ENCODE measurements at places on chromosomes 1 and 21.

GRCh38 chr1:226344441-226345259, 35.7 kb upstream of the LIN9 start:
- DNase-seq, result no peak

DNA sequence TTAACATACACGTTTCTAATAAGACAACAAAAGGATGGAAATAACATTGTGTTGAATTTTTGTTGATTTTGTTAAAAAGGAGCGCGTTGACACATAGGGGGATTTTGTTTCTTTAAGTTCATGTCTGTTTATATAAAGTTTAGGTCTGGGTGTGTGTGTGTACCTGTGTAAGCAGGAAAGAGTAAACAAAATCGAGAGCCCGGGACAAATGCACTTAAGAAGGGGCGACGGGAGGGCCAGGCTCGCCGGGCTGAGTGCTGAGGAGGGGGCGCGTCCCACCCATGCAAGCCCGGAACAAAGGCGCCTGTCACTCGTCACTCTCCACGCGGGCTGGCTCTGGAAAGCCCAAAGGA, 28.8 kb upstream of the TRIM17 start:
- DNase-seq, result no peak

GRCh38 chr21:46542588-46543124, 62.2 kb downstream of the S100B start:
- no peak for DNase-seq

GRCh38 chr1:7256526-7256925, 471.3 kb downstream of the CAMTA1 start:
- no peak for DNase-seq

- DNase-seq, result no peak
These were observed 47.1 kb downstream of the KANK4 start for GRCh38 chr1:62271948-62272728.

DNA sequence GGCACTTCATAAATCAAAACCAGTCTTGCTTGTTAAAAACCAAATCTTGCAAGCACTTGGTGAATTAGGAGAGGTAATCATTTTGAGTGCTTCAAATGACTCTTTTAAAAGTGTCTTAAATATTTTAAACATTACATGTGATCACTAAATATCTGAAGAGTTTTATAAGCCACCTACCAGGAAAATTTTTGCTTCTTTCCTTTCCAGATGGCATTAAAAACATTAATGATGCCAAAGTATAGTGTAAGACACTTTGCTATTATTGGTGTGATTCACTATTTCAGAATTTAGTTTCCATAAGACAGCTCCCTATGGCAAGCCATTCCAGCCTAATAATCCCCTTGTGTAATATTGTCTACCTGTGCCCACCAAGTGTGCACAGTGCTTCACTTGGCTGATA, 548.8 kb upstream of the ADAMTS5 start:
- DNase-seq, result no peak

DNA sequence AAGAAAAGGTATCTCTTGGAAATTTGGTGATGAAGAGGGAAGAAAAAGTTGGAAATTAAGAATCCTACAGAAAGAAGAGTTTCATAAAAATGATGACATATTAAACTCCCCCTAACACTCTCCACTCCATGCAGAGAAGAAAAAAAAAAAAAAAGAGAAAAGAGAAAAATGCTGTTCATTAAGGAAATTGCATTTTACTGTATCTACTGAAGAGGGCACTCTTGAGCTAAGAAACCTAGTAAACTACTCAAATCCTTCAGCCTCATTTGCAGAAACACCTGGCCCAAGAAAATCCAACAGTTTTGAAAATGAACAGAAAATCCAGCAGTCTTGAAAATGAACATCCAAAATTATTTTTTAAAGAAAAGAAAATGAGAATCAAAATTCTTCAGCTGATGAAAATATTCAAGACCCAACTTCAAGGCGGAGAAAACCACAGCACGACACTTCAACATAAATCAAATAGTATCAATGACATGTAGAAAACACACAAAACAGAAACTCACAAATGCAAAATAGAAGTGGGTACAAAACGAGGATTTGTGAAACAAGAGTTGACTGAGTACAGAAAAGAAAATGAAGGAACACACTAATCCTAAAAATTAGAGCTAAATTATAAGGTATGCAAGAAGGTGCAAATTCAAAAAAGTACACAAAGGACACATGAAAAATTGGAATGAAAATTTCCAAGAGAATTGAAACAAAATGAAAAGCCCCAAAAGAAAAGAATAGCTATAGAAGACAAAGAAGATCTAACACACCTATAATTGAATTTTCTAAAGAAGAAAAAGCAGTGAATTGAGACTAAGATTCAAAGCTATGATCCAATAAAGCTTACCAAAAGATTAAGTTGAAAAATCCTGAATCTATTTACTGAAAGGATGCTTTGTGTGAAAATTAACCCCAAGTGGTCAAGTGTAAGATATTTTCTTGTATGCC, 73.2 kb upstream of the DNAJC6 start:
- DNase-seq, result no peak

DNA sequence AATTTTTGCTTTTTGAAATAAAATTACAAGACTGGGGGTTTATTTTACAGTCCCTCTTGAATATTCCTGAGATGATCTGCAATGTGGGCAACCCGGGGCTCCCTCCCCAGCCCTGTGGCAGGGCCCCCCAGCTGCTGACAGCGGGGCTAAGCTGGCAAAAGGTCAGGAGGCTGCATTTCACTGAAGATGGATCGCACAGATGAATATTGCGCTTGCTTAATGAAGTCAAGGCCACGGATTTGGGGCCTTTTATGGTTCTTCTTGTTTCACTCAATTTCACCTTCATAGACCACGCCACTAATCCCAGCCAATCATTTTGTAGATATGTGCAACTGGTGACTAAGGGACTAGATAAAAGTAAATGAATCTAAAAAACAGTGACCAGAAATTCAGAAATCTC, 50.8 kb upstream of the SLC22A15 start:
- no peak for DNase-seq

GRCh38 chr21:26842974-26843932, 2.0 kb downstream of the ADAMTS1 start:
- no peak for DNase-seq

- no peak for DNase-seq
These were observed at the start of gene RHBG for GRCh38 chr1:156368889-156369684. RHBG (plus strand) TSS chr1:156369211; CDS start chr1:156369250, 39 bp downstream.

- no peak for DNase-seq
These were observed 227.7 kb downstream of the SMYD3 start for GRCh38 chr1:246279402-246279801.

GRCh38 chr1:48469616-48470480, 2.2 kb downstream of the SPATA6 start:
- no peak for DNase-seq

DNA sequence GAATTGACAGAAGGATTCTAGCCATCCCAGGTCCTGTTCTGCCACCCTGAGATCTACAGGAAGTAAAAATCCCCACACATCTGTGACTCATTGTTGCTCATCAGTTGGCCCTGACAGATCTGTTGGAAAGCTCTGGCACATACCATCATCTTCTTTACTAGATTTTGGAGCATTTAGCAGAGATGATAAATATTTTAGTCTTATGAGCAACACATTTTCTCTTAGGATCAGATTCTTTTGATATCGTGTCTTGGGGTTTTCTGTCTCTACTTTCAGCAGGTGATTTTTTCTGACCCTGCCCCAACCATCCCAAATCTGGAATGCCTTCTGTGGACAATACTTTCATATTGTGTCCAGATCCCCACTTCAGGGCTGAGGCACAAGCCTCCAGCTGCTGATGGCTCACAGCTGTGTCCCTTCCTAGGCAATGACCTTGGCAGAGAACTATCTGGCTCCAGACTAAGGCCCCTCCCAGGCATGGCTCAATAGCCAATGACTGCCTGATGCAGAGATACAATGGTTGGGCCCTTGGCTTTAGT, 102.8 kb downstream of the GDAP2 start:
- DNase-seq, result no peak

GRCh38 chr1:156627313-156627880, 8.2 kb downstream of the HAPLN2 start:
- no peak for DNase-seq

- DNase-seq, result no peak
These were observed 38.7 kb downstream of the RGS5 start for GRCh38 chr1:163163881-163164582.

GRCh38 chr1:227902641-227902990, 45.1 kb downstream of the WNT9A start:
- DNase-seq, result no peak

DNA sequence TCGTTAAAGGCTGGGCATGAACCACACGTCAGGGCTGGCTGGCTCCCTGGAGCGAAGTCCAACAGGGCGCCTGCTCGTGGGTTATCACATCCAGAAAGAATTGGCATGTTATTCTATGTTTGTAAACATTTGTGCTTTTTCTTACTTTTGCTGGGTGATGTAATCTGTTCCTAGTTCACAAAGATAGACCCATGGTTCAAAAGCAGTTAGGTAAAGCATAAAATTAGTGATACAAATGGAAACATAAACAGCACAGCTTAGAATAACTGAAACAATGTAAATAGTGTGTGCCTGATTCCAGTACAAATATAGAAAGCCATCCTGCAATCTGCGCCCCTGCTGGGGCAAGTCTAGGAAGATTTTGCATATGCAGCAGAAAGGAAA, 184.0 kb upstream of the C1orf174 start:
- no peak for DNase-seq

DNA sequence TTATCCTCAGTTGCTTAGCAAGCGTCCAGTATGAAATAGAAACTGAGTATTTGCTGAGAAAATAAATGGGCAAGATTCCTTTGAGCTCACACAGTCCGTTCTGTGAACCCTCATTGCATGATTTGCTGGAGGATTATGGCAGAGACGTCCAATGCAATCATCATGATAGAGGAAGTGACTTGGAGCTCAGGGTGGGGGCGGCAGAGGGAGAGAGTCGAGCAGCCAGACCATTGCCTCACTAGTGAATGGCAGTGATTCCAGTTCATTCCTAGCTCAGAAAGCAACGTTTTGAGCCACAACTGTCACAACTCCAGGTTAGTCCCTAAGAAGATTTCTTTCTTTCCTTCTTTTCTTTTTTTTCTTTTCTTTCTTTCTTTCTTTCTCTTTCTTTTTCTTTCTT, 27.5 kb upstream of the COL9A2 start:
- no peak for DNase-seq

DNA sequence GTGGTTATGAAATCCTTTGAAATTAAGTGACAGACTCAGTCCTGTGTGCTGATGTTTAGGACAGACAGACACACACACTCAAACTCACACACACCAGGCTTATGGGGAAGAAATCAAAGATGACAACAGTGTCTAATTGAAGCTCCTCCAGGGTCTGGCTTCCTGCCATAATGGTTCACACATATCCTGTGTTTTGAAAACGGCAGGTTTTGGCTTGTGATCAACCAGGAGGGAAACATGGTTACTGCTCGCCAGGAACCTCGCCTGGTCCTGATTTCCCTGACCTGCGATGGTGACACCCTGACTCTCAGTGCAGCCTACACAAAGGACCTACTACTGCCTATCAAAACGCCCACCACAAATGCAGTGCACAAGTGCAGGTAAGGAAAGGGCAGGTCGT, 4.6 kb downstream of the MTARC1 start:
- DNase-seq, result no peak

DNA sequence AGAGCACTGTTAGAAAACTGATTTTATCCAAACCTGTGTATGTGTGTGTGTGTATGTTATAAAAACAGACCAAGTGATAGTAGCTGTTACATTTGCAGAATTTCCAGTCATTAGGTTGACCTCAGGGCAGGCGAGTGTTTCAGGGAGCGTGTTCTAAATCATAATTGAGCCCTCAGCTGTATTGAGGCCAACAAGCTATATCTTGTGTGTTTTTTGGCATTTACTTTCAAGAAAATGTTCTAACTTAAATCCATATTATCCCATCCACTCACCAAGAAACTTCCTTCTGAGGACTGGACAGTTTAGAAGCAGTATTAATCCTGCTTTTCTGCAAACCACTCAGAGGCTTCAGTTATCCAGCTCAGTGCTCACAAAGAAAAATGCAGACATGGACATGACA, 12.0 kb downstream of the DDAH1 start:
- no peak for DNase-seq

GRCh38 chr1:162541619-162542141, 19.8 kb upstream of the UAP1 start:
- DNase-seq, result no peak

GRCh38 chr1:2912424-2913061, 108.7 kb upstream of the ACTRT2 start:
- DNase-seq, result no peak

DNA sequence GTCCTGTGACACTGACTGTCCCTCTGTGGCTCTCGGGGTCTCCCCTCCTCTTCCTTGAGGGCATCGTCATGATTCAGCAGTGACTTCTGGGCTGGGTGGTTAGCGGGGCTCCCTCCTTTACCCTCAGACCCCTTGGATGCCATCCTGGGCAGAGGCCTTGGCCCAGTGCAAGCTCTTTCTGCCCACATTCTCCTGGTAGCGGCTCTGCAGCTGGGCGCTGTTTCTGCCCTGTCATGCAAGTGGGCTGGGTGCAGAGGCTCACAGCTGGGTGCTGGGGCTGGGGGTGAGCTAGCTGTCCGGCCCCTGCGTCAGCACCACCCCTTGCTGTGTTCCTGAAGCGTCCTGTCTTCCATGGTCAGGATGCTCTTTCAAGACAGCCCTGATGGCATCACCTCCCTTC, 158.5 kb downstream of the PCBP3 start:
- no peak for DNase-seq

DNA sequence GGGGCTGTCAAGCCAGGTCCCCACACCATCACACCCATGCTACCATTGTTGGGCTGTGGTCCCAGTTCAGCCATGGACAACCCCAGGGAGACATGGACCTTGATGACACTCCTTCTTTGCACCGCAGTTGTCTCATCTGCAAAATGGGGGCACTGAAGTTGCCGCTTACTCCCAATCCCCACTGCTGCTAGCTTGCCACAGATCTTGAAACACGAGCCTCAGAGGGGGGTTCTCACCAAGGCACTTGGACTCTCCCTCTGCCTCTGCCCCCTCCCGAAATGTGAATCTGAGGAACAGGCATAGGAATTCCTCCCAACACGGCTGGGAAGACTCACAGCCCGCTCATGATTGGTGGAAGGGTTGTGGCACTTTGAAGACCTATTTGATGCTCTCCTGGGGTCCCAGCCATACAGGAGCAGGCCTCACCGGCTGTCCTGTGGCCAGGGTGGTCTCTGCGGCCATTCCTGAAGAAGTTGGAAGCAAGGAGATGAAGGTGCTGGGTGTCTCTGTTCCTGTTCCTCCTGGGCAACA, 31.1 kb downstream of the RUNX3 start:
- DNase-seq, result no peak

DNA sequence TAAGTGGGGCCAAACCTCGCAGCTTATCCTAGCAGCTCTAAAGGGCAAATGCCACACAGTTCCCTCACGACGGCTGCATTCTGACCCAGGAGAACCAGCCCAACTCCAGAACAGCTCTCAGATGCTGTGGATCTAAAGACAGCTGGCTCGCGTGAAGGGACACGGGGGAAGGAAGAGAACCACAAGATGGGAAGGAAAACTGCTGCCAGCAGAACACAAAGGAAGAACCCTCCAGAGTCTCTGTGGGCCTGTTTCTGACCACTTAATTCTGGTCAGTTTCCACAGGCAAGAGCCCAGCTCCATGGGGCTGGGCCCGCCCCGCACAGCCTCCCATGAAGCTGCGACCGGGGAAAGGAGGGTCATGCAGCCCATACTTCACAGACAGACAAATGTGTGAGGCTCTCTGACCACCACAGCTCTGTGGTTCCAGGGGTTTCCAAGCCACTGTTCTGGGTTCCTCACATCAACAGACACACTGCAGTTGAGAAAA, 61.1 kb downstream of the SLC45A1 start:
- no peak for DNase-seq

All from stimulated activated CD8-positive, alpha-beta memory T cell treated with anti-CD3 and anti-CD28 coated beads, Interleukin-12 subunit alpha, Interleukin-12 subunit beta, amount 100 ng/mL, for 1 hour (primary cell).